CD8-positive, alpha-beta T cell (primary cell): ENCODE measurements at places on chromosomes 12 and 14.

DNA sequence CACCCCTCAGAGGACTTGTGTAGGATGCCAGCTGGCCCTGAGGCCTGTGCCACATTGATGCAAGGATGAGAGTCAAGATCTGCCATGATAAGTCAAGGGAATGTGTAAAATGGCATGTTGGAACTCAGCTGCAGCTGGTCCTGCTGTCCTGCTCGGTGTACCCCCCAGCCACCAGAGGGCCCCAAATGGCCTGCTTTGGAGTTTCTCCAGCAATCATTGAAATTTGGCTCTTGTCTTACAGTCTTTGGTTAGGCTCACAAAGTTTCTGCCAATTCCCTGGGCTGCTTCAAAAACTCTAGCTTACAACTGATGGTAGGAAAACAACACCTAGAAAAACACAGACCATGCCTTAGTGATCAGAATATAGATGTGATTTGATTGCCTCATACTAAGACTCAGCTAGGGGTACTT, 76.8 kb downstream of the HSD17B6 start:
- peak; percentile 13 for DNase-seq

DNA sequence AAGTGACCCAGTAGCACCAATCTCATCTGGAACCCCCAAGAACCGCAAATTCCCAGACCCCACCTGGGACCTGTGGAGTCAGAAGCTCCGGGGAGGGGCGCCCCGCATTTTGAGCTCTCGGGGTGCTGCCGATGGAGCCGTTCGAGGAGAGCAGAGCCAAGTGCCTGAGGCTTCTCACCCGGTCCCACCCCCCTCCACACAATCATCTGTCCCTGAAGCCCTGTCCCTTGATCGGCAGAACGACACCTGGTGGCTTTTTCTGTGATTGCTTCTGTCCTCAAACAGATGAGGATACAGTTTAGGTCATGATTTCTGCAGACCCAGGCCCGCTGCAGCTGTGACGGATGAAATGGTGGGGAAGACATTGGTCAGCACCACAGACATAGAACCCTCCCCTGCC, 74.7 kb downstream of the NOC4L start:
- DNase-seq = no peak

DNA sequence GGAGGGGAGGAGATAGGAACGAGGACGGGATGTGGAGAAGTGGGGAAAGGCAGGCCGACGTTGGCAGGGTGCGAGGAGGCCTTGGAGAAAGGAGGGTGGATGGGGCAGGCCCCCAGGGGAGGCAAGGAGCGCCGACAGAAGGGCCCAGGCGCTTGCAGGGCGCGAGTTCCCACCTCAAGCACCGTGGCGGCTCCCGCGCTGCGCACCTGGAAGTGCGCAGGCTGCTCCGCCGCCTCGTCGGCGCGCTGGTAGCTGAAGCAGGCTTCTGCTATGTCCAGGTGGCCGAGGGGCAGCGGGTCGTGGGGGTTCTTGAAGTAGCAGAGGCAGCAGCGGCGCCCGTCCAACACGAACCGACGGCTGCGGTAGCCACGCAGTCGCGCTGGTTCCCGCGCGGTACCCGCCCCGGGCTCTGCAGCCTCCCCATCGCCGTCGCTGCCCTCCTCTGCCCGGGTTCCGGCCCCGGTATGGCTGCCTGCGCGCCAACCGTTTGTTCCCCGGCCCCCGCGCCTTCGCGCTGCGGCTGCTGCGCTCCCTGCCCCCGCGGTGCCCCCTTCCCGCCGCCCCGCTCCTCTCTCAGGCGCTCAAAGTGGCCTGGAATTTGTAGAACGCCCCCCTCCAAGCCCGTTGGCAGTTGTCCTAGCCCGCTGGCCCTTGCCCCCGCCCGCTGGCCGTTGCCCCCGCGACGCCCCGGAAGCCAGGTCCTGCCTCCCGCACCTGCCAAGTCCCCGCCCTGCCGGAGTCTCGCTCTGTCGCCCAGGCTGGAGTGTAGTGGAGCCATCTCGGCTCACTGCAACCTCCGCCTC, 1.1 kb upstream of the ACTR6 start:
- peak; percentile 82 for DNase-seq

- no peak for DNase-seq
Observed at GRCh38 chr12:123148223-123148622, 2.7 kb downstream of the PITPNM2 start.

- DNase-seq = peak; percentile 50
Observed at GRCh38 chr14:74611650-74612349, at the start of gene LTBP2. TSS of gene LTBP2 (minus strand) at chr14:74612237. CDS start at chr14:74611944, 293 bp downstream.

DNA sequence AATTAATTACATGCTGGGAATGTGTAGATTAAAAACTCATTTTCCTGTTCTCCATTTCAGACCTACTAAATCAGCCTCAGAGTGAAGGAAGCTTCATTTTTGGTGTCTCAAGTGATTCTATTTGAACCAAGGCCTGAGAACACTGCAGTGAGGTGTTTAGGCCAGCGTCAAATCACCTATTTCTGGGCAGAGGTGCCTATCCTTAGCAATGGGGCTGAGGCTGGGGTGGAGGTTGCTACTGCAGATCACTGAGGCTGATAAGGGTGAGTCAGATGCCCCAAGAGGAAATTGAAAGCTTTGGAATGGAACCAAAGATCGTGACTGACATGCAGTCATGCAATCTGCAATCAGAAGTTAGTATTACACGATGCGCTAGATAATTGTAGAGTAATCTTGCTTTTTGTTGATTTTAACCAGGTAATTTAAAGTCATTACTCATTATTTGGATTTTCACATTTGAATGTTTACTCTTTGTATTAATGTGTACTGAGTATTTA, 4.4 kb downstream of the TXNRD1 start:
- DNase-seq = peak; percentile 22

- no peak for DNase-seq
Observed at GRCh38 chr14:75877884-75878283, 103.9 kb downstream of the TGFB3 start.

DNA sequence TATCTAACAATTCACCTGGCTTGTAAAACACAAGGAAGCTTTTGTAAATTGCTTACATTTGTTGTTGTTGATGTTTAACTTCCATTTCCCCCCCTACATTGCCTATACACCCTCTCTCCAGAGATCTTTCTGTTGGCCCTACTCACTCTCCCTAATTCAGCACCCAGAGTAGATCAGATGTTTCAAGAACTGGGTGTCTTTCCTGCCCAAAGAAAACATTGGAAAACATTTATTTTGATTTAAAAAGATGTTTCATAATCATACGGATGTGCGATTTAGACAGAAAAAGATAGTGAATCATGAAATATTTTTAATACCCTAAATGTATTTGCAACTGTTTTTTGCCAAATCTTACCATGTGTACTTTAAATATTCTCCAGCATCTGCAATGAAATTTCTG, 446.4 kb upstream of the RGS6 start:
- no peak for DNase-seq

DNA sequence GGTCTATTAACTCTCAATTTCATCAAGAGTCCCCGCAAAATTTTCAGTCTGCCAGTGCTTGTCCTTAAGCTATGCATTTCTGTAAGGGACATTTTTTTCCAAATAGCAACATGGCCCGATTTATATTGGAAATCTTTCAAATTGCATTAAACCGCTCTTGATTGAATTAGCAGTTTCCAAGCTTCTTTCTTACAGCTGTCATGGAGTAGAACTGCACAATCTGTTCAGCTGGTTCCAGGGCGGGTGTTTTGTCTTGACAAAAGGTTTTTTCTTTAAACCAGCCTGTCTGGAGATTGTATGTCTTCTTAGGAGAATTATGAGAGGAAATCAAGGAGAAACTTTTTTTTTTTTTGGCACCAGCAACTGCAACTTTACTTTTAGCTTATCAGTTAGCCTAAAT, 185.8 kb downstream of the ALG10B start:
- DNase-seq = no peak

DNA sequence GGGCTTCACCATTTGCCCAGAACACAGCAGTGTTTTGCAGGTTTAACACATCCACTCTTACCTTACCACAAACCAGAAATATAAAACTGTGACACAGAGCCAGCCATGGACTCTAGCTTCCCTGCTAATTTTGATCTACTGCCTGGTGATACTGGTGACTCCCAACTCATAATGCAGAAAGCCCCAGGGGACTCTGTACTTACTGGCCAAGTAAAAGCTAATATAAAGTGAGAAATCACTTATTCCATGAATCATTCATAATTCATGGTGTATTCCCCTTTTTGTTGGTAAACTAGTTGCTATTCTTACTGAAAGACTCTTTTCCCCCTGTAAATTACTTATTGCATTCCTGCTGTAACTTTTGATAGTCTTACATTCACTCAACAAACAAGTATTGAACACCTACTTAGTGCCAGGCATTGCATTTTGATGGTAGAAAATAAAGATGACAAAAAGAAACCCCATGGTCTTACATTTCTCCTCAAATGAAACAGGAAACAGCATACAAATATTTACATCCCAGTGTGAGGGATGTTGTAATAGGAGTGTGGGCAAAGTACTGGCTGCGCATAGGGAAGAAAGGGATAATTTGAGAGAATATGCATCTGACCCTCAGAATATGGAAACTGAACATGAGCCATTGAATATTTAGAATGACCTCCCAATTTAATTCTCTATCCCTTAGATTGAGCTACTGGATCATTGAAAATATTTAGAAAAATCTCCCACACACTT, 279.6 kb downstream of the PDZRN4 start:
- no peak for DNase-seq

GRCh38 chr12:59219148-59219547, 298.8 kb upstream of the LRIG3 start:
- DNase-seq = no peak

DNA sequence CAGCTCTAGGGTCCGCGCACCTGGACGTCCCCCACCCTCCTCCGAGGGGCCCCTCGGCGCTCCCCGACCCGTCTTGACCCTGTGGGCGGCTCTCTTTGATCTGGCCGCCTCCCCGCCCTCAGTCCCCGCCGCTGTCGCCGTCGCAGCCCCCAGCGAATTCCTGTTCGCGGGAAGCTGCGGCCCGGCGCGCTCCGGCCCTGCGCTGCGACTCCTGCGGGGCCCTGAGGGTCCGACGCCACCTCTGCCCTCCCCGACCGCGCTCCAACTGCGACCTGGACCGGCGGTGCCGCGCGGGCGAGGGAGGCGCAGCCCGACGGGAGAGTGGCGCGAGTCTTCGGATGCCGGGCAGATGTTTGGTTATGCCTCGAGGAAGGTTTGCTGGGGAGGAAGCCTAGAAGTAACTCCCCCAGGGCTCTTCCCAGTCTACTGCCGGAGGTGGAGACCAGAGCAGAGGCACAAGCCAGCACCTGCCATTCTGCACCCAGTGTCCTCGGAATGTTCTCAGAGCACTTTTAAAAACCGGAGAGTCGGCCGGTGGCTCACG, 440 bp upstream of the ISM2 start:
- no peak for DNase-seq

GRCh38 chr12:52268212-52268611, 6.2 kb upstream of the KRT86 start:
- no peak for DNase-seq

DNA sequence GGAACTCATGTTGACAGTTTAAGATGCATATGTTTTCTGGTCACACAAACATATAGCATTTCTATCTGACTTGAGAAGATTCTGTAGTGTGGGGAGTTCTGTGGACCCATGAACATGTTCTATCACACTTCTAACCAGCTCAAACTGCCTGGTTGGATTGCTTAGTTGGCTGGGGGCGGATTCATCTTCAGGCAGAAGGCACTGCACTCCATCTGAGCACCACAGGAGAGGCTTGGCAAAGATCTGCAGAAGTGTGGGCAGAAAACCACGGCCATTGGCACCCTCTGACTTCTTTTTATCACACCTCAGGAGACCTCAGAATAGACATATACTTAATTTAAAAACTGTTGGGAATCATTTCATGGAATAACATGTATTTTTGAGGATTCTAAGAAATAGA, 68.5 kb downstream of the LIN7A start:
- no peak for DNase-seq

DNA sequence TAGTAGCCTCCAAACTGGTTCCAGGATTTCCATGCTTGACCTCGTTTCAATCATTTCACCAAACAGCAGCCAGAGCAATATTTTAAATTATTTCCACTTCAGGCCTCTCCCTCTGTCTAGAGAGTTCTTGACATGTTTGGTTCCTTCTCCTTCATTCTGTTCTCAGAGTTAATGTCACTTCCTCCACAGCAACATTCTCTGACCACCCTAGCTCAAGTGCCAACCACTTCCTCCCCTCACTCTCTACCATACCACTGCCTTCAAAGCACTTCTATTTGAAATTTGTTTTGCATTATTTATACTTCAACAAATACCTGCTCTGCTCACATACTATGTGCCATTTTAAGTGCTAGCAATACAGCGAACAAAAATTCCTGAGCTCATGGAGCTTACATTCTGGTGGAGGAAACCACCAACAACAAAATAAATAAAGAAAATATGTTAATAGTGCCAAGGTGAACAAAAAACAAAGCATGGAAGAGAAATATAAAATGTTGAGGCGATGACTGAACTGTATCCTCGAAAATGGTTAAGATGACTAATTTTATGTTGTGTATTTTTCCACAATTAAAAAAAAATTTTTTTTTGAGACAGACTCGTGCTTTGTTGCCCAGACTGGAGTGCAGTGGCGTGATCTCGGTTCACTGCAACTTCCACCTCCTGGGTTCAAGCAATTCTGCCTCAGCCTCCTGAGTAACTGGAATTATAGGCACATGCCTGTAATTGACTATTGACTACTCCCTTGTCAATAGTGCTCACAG, 17.3 kb downstream of the BAZ1A start:
- DNase-seq = no peak

DNA sequence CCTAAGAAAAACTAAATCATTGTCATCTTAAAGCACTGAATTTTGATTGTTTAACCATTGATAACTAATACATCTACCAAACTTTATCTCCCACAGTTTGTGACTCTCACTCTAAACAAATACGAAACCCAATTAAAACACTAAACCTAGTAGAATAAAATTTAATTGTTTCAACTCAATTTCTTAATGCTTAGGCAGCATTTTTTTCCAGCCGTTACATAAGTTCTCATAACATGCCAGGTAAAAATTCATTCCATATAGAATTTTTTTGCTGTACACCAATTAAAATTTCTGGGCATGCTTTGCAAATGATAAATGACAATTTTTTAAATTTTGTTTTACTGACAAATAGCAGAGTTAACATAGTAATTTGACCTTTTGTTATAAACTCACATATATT, 658.2 kb upstream of the FLRT2 start:
- DNase-seq = no peak
